ENCODE measurements at places on chromosomes 1 and 21.

- DNase-seq = no peak
Measured at GRCh38 chr1:188769181-188769580, 1708.5 kb downstream of the BRINP3 start.

GRCh38 chr1:85027242-85027983, 20.9 kb downstream of the MCOLN3 start:
- peak; percentile 6 for DNase-seq

- DNase-seq = no peak
Measured at GRCh38 chr1:225709101-225709500, 56.2 kb upstream of the ENAH start.

DNA sequence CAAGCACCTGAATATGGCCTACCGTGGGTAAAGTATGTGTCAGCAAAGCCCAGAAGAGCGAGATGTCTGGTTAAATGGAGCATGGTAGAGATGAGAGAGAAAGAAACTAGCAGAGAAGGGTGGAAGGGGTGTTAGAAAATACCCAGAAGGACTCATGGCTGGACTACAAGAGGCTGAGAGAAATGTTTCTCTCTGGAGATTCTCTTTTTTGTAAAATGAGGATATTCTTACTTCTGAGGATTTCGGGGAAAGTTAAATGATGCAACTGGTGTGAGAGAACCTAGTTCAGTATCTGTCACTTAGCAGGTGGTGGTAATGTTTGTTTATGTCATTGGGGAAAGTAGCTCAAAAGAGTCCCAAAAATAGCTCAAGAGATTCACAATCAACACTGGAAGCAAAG, 7.2 kb upstream of the EPS15 start:
- no peak for DNase-seq

DNA sequence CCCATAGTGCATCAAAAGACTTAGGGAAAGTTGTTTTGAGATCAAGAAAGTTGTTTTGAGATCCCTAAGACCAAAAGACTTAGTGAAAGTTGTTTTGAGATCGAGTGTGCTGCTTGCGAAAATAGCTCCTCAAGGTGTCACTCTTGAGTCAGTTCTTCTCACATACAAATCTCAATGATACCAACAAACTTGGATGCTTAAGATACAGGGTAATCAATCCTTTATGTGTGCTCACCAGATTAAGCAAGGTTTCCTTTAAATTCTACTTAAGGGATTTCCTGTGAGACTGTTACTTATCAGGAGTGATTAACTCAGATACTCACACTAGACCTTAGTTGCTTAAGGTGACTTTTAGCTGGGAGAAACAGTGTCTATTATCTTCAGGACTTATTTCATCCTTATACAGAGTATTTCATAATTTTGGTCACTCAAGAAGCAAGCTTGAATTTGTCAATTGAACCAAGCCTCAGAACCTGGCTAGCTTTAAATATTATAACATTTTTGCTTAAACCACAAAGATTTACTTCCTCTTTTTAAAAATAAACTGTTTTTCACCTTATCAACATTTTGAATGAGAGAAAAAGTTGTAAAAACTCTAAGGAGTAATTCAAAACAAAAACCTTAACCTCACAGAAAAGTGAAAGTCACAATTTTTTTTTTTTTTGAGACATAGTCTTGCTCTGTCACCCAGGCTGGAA, 8.0 kb upstream of the RLF start:
- DNase-seq = peak; percentile 25

DNA sequence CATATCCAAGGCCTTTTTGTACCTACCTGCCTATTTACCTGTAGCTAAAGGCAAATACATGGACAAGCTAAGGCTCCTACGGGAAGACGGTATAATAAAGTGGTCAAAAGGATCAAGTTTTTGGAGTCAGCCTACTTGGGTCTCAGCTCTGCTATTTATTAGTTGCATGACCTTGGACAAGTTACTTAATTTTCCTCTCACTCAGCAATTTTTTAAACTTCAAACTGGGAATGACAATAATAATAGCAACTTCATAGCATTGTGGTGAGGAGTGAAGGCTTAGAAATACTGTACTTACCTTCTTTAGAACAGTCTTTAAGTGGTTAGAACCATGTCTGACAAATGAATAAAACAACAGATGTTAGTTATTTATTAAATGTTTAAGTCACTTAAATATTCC, 60.2 kb upstream of the SLC35F3 start:
- no peak for DNase-seq

- no peak for DNase-seq
Measured at GRCh38 chr1:115873184-115873583, 32.3 kb upstream of the NHLH2 start.

DNA sequence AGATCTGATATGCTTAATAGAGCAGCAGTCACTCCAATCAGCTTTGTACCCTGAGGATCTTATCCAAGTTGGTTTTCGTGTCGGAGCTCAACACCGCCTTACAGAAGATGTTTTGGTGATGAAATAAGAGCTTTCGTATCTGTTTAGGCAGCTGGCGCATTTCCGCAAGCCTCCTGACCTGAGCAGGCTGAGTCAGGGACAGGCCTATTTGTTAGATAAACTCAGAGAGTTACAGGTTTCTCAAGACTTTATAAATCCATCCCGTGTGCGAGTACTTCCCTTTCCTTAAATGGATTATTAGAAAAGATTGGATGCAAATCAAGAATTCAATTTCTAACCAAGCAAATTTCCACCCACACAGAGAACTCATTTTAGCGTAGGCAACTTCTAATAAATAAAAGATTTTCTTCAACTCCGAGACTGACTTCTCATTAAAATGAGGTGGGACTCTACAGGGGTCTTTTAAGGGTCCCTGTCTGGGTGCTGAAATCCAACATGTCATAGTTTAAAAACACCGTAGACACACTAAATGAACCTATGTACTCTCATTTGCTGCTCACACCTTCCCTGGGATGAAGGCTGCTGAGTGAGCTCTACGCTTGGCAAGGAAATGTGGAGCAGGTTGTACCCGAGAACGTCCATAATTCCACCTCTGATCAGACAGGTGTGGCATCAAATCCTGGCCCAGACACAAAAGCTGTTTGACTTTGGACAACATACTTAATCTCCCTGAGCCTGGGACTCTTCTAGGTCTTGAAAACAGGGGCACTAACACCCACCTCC, 106.9 kb upstream of the F3 start:
- peak; percentile 97 for DNase-seq

DNA sequence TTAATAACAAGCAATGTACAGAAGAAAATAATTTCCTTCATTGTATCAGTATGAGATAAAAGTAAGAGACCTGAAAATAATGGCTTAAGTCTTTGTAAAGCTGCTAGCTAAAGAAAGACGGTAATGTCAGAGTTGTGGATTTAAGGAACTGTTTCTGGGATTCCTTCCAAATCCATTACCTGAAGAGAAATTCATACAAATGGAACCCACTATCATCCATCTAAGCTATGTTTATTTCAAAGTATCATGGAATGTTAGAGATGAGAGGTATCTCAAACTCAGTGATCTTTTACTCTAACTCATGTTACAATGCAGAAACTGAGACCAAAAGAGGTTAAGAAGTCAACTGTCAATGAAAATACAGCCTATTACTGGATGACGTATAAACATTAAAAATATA, 197.7 kb downstream of the DENND1B start:
- DNase-seq = no peak

- DNase-seq = no peak
Measured at GRCh38 chr1:159983681-159984080, 29.6 kb upstream of the SLAMF9 start.

GRCh38 chr21:31236528-31236927, 107.5 kb downstream of the TIAM1 start:
- no peak for DNase-seq

GRCh38 chr1:157403608-157404007, 148.7 kb downstream of the FCRL5 start:
- no peak for DNase-seq

DNA sequence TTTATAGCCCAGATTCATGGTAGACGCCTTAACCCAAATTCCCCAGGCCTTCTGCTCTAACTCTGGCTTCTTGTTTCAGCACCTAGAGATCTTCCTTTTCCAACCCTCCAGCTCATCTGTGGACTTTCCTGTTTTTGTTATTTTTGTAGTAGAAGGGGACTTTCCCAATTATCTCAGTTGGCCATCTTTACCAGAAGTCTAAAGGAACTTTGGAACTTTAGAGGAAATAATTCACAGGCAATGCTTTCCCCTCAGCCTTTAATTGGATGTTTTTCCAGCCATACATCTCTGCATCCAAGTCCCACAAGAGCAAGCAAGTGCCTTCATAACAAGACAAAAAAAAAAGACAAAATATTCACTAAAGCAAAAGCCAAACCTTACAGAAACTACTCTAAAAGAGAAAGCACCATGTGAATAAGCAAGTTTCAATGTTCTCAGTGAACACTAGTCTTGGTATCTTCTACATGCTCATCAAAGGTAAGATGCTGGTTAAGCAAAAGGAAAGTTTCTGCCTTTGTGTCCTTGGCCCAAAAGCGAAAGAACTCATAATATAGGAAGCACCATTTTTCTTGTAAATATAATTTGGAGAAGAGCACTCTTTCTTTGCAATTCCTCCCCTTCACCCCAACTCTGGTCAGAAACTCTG, 377.3 kb downstream of the SETD4 start:
- no peak for DNase-seq

DNA sequence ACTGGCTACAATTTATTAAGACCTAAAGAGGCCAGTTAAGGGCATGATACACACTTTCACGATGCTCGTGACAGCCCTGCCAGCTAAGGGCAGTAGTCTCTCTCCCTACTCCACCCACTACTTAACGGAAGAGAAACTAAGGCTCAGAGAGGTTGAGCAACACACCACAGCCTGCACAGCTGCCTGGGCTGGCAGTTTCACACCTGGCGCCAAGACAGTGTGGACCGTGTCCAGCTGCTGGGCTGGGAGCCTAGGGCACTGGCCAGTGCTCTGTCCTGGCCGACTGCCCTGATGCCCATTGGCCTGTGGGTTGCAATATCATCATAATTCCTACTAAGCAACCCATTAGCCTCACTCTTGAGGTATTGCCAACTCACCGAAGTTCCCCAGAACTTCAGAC, 27.6 kb downstream of the TENT5C start:
- DNase-seq = no peak

DNA sequence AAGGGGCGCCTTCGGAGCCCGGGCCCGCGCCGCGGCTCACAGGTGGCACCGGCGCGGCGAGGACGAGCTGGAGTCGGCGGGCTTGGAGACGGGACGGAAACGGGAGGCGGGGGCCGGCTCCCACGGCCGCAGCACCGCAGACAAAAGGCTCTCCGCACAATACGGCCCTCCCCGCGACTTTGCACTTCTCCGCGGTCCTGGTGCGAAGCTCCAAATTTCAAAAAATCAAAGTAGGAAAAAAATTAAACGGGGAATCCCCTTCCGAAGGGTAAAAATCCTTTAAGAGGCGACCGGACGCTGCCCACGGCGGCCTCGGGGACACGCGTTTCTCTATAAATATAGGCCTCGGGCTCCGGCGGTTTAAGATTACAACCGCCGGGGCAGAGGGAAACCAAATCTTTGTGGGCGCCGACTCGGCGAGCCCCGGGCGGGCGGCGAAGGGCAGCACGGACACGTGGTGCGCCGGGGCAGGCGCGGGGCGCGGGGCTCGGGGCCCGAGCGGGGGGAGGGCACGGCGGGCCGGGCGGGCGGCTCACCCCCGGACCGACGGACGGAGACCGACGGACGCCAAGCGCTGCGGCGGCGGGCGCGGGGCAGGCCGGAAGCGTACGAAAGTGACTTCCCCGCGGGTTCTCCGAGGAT, 453 bp downstream of the PABPC4 start:
- no peak for DNase-seq

- DNase-seq = no peak
Measured at GRCh38 chr1:23814016-23814415, 11.2 kb downstream of the HMGCL start.

DNA sequence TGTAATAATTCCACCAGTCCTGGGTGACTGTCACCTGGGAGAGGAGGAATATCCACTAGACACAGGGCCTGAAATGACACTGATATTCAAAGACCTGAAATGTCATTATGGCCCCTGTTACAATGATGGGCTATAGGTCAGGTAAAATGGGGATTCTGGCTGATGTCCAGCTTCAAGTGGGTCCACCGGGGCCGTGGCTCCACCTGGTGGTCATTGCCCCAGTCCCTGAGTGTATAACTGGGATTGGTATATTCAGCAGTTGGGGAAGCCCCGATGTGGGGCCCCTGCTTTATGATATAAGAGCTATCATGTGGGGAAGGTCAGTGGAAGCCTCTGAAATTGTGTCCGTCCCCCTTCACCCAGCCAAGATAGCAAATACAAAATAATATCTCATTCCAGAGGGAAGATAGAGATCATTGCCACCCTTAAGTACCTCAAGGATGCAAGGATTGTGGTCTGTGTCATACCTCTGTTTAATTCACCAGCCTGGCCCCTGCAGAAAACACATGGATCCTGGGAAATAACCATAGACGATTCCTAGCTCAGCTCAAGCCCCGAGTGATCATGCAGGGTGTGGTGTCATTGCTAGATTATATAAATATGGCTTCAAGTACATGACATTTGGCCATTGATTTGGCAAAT, 19.4 kb downstream of the PLEKHO1 start:
- no peak for DNase-seq

GRCh38 chr1:25206201-25206600, 26.1 kb downstream of the SYF2 start:
- DNase-seq = no peak

DNA sequence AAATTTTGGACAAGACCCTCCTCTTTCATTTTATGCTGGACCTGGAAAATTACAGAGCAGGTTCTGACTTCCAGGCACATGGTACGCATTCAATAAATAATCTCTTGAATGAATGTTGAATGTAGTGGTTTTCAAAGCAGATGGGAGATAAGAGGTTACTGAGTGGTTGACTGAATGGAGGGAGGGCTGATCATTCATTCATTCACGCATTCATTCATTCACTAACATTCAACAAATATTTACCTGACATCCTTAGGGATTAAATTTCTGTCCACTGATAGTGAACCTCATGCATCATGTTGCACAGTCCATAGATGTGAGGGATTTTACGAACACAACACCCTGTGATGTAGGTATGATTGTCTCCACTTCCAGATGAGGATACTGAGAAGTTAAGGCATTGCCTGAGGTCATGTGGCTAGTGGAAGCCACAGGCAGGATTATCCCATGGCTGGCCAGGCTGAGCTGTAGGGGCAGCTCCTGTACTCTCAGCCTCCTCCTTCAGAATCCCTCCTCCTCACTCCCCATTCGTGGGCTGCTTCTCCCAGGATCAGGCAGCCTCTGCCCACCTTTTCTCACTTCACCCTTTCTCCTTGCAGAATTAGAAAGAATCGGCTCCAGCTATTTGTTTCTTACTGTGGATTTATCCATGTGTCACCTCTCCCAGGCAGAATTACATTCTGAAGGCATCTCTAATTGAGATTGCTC, 48.4 kb upstream of the ATP5PO start:
- DNase-seq = no peak

- peak; percentile 45 for DNase-seq
Measured at GRCh38 chr1:94709891-94710581, 110.1 kb upstream of the SLC44A3 start.

All from HFF-Myc (cell line).